ENCODE measurements at places on chromosomes 4 and X. TPM values are rescaled to one million over a fixed set of nuclear protein-coding genes. Genes with fewer than 3 reads are reported as not detected.

TRIM60 gene
- total RNA-seq: not detected

AFM gene
- not detected for total RNA-seq

NEXMIF gene
- 0.19 TPM for total RNA-seq

MAOA gene
- total RNA-seq: 113 TPM

CLCN3 gene
- total RNA-seq: 54.1 TPM

IL21 gene
- total RNA-seq: not detected

SPANXN3 gene
- not detected for total RNA-seq

KIF4A gene
- total RNA-seq: 0.25 TPM

CD38 gene
- 1.5 TPM for total RNA-seq

ADH1A gene
- 0.36 TPM for total RNA-seq

SPATA18 gene
- 1.6 TPM for total RNA-seq

ZRSR2 gene
- 7.8 TPM for total RNA-seq

SMIM31 gene
- not detected for total RNA-seq

ETDC gene
- total RNA-seq: not detected

CLTRN gene
- 0.66 TPM for total RNA-seq

FGFBP1 gene
- not detected for total RNA-seq

PTCHD1 gene
- total RNA-seq: 0.22 TPM

UFSP2 gene
- total RNA-seq: 51.2 TPM

NALF2 gene
- total RNA-seq: 26.1 TPM

TXK gene
- 0.71 TPM for total RNA-seq

C4orf17 gene
- not detected for total RNA-seq

PCSK1N gene
- not detected for total RNA-seq

NUDT11 gene
- 0.14 TPM for total RNA-seq

NEUROG2 gene
- total RNA-seq: not detected

EMCN gene
- 43.6 TPM for total RNA-seq

SUPT20HL2 gene
- total RNA-seq: not detected

NLGN3 gene
- total RNA-seq: 0.41 TPM

MMAA gene
- 7.2 TPM for total RNA-seq

XAGE1A gene
- not detected for total RNA-seq

TEX13C gene
- not detected for total RNA-seq

TMEM150C gene
- total RNA-seq: 13.6 TPM

NPNT gene
- total RNA-seq: 2.9 TPM

IL1RAPL1 gene
- 1.9 TPM for total RNA-seq

PPP2R2C gene
- total RNA-seq: 9.7 TPM

STS gene
- total RNA-seq: 5.3 TPM

CCNG2 gene
- total RNA-seq: 8.5 TPM

USP9X gene
- 50.9 TPM for total RNA-seq

NDNF gene
- total RNA-seq: 6.8 TPM

SOWAHB gene
- total RNA-seq: not detected

FRMPD4 gene
- 2.8 TPM for total RNA-seq

TMEM47 gene
- total RNA-seq: 36.6 TPM
